ENCODE measurements at places on chromosomes 3 and 15.

DNA sequence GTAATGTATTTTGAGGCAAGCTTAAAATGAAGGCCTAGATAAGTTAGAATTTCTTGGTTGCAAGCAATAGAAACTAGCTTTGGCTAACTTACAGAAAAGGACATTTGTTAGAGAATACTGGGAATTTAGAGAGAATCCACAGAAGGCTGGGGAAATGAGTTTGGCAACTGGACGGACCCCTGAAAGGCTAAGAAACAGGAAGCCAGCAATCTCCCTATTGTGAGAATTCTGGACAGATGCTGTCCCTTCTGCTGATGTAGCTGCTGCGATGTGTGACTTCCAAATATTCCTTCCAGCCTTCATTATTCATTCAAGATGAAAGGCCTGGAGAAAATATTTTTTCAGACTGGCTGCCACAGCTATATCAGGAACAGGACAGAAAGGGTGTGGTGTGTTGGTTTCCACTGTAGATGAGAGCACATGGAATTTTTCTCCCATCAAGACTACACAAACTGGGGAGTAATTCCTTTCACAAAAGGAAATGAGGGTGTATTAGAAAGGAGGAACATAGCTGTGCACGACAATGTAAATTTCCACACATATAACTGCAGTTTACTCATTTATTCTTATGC, 213.5 kb downstream of the CPNE4 start:
- no peak for DNase-seq

GRCh38 chr3:187951452-187952190, 202.3 kb upstream of the LPP start:
- no peak for DNase-seq

- DNase-seq = no peak
These were observed 168.2 kb upstream of the NR2F2 start for GRCh38 chr15:96162322-96162721.

DNA sequence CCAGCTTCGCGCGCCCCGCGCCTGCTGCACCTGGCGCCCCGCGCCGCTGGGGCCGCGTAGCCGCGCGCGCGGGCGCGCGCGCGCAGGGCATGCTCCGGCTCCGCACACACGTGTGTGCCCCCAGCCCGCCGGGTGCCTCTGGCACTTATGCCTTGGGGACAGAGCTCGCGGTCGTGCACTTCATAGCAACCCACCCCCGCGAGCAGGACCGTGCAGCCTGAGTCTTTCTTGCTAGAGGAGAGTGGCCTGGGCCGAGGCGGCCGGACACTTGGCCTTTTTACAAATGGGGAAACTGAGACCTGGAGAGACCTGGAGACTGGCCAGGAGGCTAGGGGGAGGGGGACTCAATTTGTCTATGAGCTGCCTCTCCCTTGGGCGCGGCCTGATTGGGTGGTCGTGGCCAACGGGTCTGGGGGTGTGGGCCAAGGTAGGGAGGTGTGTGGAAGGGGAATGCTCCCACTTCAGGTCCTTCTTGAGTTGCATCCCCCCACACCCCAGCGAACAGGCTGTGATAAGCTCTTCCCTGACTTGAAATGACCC, 562 bp downstream of the NBEAL2 start:
- DNase-seq = peak; percentile 54
